Hepatocyte (in vitro differentiated cells): ENCODE measurements at places on chromosomes 12 and 14. TPM values are rescaled to one million over a fixed set of nuclear protein-coding genes. Genes with fewer than 3 reads are reported as not detected.
A peak's percentile ranks its signal among the peaks of the same experiment; 100 is the strongest.

The KCNA1 gene
- not detected in 2 replicates for polyA plus RNA-seq

The KRT72 gene
- polyA plus RNA-seq = not detected in 2 replicates

The NGB gene
- not detected in 2 replicates for polyA plus RNA-seq

DNA sequence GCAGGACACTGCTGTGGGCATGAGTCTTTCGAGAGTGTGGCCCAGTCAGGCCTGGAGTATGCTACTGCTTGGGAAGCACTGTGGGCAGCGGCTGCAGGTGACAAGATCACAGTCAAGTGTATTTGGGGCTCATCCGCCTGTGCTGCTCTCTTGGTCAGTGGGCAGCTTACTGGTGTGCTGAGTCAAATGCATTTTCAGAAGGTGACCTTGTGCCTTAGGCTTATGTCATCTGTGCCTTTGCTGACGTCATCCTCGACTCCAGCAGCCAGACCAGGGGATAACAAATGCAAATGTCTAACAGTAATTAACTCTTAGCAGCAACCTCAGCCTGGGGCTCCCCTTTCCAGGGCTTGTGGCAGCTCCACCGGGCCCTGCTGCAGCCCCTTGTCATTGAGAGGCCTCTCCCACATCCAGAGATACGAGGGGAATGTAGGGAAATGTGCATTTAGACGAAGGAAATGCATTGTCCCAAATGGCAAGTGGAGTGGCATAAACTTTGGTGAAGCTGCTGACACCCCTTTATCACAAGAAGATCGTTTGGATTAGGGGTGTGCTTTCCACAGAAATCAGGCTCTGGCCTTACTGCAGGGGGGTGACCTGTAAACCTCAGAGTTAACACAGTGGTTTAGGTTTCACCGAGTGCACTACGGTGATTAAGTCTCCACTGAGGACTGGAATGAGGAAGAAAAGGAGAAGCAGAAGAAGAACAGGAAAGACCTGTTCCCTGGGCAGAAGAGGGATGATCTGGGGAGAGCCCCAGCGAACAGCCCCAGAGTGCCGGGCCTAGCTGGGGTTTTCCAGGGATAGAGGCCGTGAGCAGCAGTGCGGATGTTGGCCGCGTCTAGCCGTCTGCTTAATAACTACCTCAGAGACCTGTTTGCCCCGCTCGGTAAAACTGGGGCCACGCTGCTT is 39.7 kb downstream of the PSMA6 start:
- peak; percentile 80 for DNase-seq

DNA sequence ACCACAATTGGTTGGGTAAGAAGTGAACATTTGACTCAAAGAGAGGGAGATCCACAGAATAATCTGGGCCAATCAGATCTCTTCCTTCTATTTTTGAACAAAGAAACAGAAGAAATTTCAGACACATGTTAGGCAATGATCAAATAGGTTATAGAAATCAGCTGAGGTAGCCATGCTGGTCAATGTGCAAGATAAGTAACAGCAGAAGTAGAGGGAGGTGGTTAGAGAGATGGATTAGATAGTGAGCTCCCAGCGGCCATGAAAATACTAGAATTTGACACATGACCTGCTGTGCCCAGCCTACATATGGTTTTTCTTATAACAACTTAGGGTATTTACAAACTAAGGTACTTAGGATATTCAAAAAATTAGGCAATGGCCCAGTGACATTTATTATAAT is 230.9 kb upstream of the ARID2 start:
- no peak for DNase-seq

DNA sequence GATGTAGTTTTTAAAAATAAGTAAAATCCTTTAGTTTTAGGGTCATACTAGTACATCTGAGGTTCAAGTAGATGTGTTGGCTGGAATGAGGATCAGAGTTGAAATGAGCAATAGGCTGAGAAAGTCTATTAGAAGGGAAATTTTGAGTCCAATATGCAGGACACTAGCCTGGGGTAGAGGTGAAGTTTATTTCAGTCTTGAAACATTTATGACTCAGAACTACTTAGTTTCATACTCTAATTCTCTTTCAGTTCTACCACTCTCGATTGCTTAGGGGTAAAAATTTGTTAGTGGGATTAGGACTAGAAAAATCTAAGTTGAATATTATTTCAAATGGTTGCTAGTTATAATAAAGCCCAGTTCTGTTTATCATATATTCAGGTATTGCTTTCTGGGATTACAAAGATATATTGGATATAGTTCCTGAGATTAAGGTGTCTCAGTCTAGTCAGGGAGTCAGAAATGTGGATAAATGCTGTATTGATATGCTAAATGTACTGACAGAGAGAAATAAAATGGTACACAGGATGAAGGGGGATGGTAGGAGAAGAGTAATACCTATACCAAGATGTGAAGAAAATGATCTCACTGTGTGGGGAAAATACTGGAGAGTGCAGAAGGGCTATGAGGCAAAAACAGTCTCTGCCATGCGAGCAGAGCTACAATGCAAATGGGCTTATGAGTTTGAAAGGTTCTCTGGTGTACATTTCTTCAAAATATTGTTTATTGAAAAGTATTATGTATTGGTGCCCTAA is 395.8 kb upstream of the FBXO33 start:
- DNase-seq = no peak

- DNase-seq = peak; percentile 35
Observed at GRCh38 chr12:81759190-81760051, at the start of gene PPFIA2. TSS of gene PPFIA2 (minus strand) at chr12:81759350.

The PRPH gene
- polyA plus RNA-seq = 1.3 and 1.7 TPM in 2 replicates

- no peak for DNase-seq
Observed at GRCh38 chr14:45287610-45288009, 34.6 kb upstream of the MIS18BP1 start.

The TAS2R14 gene
- 0.59 and 0.64 TPM in 2 replicates for polyA plus RNA-seq

DNA sequence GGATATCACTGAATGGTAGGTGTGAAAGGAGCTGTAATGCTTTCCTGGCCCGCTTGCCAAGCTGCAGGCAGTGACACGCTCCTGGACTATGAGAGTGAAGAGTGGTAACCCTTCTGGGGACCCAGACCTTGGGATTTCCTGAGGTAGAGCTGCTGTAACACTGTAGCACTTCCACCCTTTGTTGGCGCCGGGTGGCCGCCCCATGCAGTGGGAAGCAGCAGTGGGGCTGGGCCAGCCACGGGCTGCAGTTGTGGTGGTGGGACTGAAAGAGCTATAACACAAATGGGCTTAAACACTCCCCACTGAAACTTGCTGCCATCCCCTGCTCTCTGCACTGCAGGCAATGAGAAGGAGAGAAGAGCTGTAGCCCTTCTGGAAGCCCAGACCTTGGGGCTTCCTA is 9.6 kb upstream of the FBXO33 start:
- DNase-seq = no peak

DNA sequence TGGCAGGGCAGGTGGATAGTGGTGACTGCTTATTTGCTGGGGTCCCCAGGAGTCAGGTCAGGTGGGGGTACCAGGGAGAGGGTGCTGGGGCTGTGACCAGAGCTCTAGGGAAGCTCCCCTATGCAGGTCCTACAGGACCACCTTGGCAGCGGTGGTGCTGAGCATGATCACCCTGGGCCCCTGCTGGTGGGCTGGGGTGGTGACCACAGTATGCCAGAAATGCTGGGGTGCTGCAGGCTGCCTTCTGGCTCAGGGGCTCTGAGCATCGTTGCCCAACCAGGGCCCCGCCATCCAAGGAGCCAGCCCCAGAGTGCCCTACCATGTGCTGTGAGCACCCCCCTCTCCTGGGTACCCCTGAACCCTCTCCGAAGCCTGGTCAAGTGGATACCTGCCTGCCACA is 17.5 kb upstream of the NUDT14 start:
- no peak for DNase-seq

GRCh38 chr14:21510735-21511657 is at the start of gene METTL3:
TSS of gene METTL3 (minus strand) at chr14:21511340. CDS start at chr14:21511223, 117 bp downstream.
- peak; percentile 98 for DNase-seq

GRCh38 chr12:8226355-8226754 is 1.1 kb downstream of the FAM90A1 start:
- no peak for DNase-seq

The KRT2 gene
- polyA plus RNA-seq = not detected in 2 replicates

The CLEC4D gene
- polyA plus RNA-seq = not detected in 2 replicates

DNA sequence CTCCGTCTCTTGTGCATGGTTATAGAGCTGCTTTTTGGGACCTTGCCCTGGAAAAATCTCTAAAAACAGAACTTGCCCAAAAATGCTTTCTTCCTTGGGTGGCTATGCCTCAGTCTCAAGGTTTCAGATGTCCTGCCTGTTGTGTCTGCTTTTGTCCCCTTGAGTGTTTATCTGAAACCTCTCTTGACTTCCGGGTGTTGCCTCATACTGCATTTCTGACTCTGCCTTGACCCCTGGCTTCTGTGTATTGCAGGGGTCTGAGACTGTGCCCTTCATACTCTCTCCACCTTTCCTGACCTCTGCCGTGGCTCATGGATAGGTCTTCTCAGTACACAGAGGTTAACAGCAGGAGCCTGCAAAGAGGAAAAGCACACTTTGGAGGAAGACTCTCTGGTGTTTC is 124.8 kb upstream of the NTF3 start:
- no peak for DNase-seq

The KLRD1 gene
- polyA plus RNA-seq = 0.69 and 0.70 TPM in 2 replicates

The AMIGO2 gene
- polyA plus RNA-seq = 57.3 and 65.6 TPM in 2 replicates

DNA sequence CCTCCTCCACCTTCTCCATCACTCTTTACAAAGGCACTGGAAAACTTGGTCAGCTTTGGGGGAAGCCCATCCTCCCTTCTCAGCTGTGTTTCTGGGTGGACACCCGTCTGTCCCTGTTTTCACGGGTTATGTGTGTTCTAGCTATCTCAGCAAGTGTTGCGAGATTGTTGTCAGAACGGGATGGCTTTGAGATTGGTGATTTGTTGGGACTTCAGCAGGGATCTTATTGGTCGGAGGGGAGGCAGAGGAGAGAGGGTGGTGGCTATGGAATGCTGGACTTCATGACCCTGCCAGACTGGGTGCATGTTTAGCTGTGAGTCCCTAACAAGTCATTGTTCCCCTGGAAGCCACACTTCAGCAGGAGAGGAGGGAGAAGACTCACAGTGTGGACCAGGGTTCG is 2.1 kb downstream of the USP5 start:
- no peak for DNase-seq

DNA sequence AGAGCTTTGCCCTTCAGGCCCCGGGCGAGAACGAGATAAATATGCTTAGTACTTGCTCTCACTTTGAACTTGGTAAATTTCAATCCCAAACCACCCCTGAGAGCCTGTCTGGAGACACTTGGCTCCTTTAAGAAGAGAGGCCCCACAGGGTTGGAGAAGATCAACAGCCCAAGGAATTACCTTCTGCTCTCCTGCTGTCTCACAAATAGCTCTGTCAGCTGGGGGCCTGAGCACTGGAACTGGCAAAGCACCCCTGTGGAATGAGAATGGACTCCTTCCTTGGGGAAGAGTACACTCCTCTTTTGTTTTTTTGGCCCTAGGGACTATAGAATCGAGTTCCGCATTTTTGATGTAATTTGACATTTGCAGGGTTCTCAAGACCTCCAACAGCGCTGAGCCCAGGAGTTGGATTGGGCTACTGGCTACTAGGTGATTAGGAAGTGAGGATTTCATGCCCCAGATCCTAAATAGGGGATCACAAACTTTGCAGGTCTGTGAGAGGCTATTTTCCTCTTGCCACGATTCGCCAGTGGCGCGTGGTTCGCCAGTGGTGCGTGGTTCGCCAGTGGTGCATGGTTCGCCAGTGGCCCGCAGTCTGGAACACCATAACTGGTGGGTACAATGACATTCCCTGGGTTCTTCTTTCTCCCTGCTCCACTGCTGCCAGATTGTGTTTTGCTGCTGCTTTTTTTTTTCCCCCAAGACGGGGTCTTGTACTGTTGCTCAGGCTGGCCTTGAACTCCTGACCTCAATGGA is 17.8 kb upstream of the MEG3 start:
- no peak for DNase-seq

DNA sequence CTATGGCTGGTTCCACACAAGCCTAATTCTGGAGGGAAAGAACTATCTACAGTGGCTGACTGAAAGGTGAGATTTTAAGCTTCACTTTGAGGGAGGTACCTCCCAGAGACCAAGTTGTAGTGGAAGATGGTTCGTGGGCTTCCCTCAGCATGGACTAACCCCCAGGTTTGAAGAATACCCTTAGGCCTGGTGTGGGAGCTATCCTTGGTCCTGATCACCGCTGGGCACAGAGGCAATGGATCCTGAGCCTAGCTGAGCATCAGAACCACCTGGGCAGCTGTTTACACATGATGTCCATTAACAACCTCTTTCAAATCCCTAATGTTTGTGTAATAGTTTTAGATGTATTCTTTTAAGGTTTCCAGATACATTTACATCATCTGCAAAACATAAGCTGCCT is 10.3 kb downstream of the DAO start:
- DNase-seq = no peak

GRCh38 chr12:25924491-25925001 is 33.9 kb upstream of the RASSF8 start:
- DNase-seq = no peak

- DNase-seq = no peak
Observed at GRCh38 chr12:96829354-96829753, 77.7 kb upstream of the NEDD1 start.

GRCh38 chr14:58777541-58777979 is 139.8 kb downstream of the DACT1 start:
- DNase-seq = no peak

The DHRS1 gene
- 39.5 and 55.9 TPM in 2 replicates for polyA plus RNA-seq

GRCh38 chr14:92635896-92636295 is 112.5 kb downstream of the LGMN start:
- DNase-seq = no peak

- DNase-seq = no peak
Observed at GRCh38 chr12:129312048-129312447, 458.8 kb downstream of the GLT1D1 start.

The MDGA2 gene
- 0.51 and 0.69 TPM in 2 replicates for polyA plus RNA-seq

- DNase-seq = no peak
Observed at GRCh38 chr14:24279301-24280186, 8.1 kb upstream of the RABGGTA start.

The INSM2 gene
- polyA plus RNA-seq = not detected in 2 replicates

The CD4 gene
- 2.7 and 6.4 TPM in 2 replicates for polyA plus RNA-seq

GRCh38 chr12:15977999-15978951 is 67.1 kb downstream of the DERA start:
- DNase-seq = no peak

GRCh38 chr12:53586745-53587144 is 39.4 kb downstream of the ATF7 start:
- no peak for DNase-seq

GRCh38 chr12:115322275-115322674 is 638.3 kb upstream of the TBX3 start:
- DNase-seq = no peak

- DNase-seq = no peak
Observed at GRCh38 chr12:115132905-115133304, 448.9 kb upstream of the TBX3 start.

The SLC39A2 gene
- polyA plus RNA-seq = 6.2 and 9.2 TPM in 2 replicates

DNA sequence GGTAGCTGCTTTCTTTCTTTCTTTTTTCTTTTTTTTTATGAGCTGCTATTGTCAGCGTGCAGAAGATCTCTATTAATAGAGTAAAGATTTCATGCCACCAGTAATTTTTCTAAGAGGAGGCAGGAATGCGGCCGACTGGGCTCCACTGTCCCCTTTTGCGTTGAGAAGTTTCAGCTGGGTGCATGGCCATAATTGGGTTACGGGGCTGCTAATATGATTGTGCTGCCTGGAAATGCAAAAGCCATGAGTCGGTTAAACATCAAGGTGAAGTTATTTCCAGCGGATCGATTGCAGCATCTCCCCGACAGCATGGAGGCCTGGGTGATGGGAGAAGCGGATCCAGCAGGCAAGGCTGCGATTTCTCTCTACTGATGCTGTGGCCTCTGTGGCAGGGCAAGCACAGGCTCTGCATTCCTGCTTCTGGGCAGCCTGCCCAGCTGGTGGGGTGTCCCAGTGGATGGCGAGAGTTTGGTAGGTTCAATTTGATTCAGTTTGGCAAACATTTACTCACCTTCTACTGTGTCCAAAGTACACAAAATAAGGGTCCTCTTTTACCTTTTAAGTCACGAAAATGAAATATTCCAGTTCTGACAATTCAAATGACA is 54.4 kb upstream of the PRMT8 start:
- DNase-seq = no peak
